ENCODE measurements at places on chromosomes 6 and 20.
A peak's percentile ranks its signal among the peaks of the same experiment; 100 is the strongest.

- no peak for DNase-seq
Observed at GRCh38 chr6:136718476-136718875, 73.8 kb downstream of the MAP3K5 start.

DNA sequence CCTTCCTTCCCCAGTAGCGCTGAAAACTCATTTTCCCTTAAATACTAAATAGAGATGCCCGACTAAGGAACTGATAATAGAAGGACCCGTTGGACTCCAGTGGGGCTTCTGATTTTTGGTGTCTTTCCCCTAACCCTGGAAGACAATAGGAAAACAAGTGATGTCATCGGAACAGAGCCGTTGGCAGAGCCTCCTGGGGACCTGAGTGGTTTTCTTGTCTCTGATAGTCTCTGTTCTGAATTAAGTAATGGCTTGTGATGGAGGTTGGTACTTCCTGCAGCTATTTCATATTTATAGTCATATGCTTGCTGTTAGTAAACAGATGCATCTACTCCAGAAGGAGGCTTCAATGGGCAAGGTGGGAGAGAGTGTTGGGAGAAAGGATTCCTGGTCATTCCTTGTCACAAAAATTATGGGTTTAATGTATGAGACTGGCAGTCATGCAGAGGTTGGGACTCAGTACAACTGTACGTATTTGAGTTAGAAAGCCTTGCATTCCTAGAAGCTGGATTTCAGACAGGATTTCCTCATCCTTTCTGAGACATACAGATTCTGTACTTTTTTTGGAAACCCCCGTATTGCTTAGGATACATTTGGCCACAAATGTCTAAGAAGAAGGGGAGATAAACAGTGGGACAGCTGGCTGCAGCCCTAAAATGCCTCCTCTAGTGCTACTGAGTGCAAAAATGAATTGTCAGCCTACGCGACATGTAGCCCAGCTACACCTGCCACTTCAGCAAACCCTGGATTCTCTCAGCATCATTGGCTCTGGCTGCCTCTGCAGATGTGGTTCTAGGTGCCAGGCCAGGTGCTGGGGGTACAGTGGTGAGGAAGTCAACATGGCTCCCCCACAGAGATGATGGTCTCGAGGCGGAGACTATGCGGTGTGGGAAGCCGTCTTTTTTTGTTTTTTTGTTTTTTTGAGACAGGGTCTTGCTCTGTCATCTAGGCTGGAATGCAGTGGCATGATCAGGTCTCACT, 38.1 kb downstream of the CDS2 start:
- no peak for DNase-seq

DNA sequence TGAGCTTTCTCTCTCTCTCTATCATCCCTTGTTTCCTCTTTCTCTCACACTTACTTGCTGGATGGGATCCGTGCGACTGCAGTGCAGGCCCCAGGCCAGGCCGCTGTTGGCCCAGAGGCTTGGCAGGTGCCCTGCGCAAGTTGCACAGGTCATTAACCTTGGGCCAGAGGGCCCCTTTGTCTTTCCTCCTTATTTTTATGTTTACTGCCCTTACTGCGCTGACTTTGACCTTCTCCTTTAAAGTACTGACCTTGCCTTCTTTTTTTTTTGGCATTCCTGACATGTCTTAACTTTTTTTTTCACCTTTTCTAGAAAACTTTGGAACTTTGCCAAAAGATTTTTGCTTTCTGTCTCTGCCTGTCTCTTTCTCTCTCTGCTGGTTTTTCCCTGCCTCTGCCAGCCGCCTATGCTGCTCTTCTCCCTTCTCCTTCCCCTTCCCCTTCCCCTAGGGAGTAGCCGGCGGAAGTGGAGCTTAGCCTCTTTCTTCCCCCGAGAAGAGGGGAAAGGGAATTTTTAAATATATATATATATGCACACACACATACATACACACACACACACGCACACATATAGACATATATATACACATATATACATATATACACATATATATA, 59.6 kb upstream of the CDH4 start:
- no peak for DNase-seq

DNA sequence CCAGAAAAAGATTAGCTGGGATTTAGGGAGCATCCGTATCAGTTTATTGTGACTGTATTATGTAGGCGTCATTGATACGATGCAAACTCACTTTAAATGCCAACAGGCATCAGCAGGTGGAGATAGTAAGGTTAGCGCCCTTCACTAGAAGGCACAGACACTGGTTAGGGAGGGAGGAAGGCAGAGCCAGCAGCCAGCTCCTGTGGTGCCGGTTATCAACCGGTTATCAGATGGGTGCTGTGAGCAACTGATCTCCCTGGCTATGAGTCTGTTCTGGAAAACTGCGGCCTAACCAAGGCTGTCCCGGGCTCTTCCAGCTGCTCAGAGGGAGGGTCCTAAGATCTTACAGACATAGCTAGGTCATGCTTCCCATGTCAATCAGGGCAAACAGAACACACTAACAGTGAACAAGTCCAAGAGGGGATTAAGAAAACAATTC, 47.5 kb upstream of the CD93 start:
- DNase-seq, result no peak

GRCh38 chr6:101266063-101266462, 127.4 kb upstream of the GRIK2 start:
- no peak for DNase-seq

DNA sequence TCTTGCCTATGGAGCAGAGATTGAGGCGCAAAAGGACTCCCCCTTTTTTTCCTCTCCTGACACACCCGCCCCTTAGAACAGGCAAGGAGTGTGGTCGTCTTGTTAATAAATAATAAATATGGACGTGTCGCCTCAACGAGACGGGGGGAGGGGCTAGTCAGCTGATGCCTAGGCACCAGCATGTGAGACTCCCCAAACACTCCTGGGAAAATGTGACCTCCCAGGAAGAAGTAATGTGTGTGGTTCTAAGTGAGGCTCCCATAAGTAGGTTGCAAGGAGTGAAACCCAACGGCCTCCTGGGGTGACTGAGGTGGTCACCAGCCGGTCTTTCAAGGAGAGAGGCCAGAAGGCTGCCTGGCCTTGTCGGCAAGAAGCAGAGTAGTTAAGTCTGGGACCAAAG, 1.1 kb upstream of the FAXC start:
- DNase-seq, result no peak

DNA sequence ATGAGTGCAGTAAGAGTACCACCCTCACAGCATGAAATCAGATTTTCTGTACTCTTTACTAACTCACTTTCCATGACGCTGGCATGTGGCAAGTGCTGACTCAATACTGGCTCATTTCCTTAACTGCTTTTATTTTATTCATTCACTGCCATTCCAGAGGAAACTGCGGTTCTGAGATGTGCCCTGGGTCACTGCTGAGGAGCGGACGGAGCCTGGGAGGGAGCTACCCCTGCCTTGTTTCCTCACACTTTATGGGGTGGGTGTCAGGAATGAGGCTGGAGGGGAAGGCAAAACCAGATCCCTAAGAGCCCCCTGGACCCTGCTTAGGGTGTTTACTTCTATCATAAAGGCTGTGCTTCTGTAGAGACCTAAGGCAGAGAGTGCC, 14.4 kb downstream of the NT5E start:
- DNase-seq, result no peak

GRCh38 chr6:51959744-51960383, 127.5 kb downstream of the PKHD1 start:
- DNase-seq, result peak; percentile 0

DNA sequence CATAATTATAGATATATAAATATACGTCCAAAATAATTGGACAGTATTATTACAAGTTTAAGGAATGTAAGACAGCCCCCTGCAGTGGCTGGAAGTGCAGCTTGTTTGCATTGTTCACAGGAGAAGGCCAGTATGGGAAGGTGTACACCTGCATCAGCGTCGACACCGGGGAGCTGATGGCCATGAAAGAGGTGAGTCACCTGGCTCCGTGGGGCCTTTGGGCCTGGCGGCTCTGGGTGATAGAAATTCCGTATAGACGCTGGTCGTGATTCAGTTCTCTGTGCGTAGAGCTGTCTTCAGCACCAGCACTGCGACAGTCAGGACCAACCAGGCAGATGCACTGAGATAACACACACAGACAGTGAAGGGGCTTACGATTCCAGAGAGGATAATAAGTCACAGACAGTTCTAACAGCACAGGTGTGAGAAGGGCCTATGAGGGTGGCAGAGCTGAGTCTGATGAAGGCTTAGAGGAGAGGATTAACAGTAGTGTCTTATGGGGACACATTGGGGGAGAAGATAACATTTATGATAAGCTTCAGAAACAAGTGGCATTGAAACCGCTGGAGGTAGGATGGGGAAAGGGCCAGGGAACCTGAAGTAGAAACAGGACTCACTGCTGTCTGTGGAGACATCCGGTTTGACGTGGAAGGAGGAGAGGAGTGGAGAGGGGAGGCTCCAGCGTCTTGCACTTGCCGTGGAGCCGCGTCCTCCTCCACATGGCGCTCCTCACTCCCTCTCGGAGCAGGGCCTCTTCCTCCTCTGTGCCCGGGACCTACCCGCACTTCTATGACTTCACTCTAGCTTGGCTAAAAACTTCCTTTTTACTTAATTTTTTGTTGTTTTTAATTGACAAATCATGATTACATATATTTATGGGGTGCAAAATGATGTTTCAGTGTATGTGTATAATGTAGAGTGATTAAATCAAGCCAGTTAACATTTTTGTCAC, 116.5 kb downstream of the MAP3K4 start:
- no peak for DNase-seq

DNA sequence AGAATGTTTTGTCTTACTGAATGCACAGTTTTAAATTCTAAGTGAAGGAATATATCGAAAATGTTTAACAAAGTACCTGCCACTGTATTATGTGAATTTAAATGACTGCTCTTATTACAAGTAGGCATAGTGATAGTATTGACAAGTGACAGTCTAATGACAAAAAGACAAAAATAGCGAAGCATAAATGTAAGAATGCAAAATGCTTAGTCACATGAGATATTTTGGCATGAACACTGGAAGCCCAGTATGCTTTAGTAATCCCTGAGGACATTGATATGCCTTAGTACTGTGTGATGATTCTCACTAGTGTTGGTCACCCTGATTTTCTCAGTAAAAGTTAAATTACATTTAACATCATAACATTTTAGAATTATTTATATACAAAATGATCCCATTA, 153.5 kb downstream of the EYA4 start:
- DNase-seq, result no peak

DNA sequence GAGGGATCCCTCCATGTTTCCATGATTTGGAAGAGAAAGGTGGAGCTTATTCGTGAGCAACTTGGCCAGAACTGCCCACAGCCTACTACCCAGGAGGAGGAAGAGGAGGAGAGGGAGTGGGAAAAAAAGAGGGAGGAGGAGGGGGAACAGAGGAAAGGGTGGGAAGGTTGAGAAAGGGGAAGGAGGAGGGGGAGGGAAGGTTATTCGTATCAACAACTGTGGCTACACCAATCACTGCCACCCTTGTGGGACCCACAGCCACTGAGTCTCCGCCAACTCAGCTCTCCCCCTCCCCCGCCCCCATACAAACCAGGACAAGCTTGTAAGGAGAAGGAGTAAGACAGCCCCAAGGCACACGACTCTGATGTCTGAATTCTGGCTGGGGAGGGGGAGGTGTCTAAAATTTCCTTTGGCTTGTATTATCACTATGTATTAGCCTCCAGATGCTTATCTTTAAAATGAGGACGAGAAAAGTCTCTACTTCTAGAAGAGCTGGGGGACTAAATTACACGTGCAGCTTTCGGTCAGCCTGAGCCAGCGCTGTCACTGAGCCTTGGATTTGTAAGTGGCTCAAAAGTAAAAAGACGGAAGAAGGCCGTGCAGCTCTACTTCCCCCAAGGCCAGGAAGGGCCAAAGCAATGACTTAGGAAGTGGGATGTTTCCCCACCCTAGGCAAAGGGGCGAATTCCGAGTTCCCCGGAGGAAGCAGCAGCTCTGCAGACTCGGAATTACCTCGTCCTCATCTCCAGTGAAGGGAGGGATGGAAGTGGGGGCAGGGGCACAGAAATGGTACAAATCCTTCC, 1.0 kb downstream of the FKBP1A start:
- no peak for DNase-seq

- DNase-seq, result no peak
Observed at GRCh38 chr6:44463728-44464450, 76.4 kb downstream of the CDC5L start.

- DNase-seq, result peak; percentile 64
Observed at GRCh38 chr6:5167501-5167900, 82.4 kb downstream of the PPP1R3G start.

DNA sequence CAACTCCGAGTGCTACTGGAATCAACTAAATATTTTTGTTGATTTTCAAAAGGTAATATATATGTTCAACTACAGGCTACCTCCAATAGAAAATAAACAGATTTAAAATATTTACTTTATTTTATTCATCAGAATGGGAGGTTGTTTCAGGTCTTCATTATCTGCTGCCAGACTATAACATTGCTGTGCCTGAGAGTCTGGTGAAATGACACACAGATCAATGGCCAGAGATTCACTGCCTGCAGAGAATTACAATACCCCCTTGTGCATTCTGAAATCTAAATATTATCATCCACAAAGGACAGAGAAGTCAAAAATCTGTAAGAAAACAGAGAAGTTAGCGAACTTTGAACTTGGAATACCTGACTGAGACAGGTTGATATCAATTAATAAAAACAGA, 667.8 kb upstream of the GJE1 start:
- DNase-seq, result no peak

DNA sequence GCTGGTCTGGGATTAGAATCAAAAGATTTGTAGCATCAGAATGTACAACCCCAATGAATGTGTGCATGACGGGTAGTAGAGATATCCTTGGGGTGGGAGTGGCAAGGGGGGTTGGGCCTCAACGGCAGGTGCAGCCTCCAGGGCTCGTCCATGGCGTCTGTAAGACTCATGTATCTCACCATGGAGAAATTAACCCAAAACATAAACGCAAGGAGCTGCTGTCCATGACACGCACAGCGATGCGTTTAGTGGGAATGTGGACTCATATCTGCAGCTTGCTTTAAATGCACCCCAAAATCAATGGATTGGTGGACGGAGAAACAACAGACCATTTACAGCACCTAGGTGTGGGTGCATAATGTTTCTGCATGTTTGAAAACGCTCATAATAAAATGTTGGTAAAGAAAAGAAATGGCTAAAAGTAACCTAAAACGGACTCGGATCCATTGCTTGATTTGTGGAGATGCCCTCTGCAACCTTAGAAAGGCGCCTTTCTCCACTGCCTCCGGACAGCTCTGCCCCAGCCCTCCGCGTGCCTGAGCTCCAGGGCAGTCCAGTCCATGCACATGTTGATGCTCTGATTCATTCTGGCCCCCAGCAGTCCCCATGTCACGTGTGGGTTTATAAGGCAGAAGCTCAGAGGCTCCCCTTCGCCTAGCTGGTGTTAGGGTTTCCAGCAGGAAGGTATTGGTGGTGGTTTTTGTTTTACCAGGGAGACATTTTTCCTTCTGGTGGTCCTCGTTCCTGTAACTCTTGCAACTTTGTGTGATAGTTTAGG, 24.5 kb downstream of the PYGB start:
- DNase-seq, result no peak

- DNase-seq, result peak; percentile 53
Observed at GRCh38 chr6:7108964-7109836, 1.4 kb downstream of the RREB1 start.

- no peak for DNase-seq
Observed at GRCh38 chr6:14142063-14142450, 24.5 kb downstream of the CD83 start.

Measured in NCI-H2029 treated with DMSO at 0.1 percent for 48 hours (cell line).